Central memory CD4-positive, alpha-beta T cell (primary cell): ENCODE measurements at places on chromosomes 5 and 9.

DNA sequence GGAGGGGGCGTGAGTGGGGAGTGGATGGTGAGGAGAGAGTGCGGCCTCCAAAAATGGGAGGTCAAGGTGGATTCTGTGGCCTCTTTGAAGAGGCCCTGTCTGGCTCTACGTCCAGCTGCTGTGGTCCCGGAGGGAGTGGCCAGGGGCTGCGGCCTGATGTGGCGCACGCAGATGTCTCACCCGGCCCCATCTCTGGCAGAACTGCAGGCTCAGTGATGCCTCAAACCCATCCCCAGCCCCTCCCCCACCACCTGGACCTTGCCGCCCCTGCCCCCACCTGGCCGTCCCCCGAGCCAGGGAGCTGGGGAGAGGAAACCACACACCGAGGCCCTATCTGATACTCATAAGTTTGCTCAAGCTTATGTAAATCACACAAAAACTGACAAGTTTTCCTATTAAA lies 267.6 kb downstream of the PBX3 start:
- DNase-seq: no peak

- DNase-seq: no peak
Measured at GRCh38 chr5:127891942-127892341, 188.8 kb downstream of the CCDC192 start.

DNA sequence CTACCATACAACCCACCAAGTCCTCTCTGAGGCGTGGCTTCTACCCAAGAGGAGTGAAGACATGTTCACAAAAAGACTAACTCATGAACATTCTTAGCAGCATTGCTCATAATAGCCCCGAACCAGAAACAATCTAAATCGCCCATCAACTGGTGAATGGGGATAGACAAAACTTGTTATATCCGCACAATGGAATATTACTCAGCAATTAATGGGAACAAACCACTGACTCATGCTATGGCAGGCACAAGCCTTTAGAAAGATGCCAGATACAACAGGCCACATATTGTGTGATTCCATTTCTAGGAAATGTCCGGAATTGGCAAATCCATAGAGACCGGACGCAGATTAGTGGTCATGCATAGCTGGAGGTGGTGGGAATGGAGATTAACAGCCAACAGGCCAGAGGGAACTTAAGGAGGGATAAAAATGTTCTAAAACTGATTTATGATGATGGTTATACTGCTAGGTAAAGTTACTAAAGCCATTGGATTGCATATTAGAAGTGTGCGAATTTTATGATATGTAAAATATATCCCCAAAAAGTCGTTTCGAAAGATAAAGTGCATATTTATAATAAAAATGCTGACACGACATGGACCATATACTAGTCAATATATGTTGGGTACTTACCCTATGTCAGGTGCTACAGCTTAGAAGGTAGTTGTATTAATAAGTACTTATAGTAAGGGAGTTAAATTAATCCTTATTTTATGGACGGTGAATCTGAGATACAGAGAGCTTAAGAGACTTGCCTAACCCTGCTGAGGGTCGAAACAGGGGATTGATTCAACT lies 55.4 kb downstream of the LHX2 start:
- DNase-seq: no peak

GRCh38 chr5:50606179-50606578 lies 60.3 kb upstream of the PARP8 start:
- DNase-seq: no peak

GRCh38 chr9:93308158-93308602 lies 124.2 kb downstream of the WNK2 start:
- DNase-seq: no peak

DNA sequence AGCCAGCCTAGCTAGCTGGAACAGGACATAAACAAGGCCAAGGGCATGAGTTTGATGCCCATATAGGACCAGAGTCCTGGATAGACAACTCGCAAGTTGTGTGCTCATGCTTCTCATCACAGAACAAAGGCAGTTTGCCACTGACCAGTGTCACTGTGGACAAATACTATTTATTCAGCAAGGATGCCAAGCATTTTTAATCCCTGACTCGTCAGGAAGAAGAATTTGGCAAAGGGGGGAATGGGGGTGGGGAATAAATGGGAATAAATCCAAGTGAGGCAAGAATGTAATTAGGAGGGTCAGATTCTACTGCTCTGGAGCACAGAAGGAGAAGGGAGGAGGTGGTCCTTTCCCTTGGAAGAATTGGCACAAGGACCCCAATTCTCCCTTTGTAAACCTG lies 46.8 kb upstream of the ANKRD55 start:
- no peak for DNase-seq

DNA sequence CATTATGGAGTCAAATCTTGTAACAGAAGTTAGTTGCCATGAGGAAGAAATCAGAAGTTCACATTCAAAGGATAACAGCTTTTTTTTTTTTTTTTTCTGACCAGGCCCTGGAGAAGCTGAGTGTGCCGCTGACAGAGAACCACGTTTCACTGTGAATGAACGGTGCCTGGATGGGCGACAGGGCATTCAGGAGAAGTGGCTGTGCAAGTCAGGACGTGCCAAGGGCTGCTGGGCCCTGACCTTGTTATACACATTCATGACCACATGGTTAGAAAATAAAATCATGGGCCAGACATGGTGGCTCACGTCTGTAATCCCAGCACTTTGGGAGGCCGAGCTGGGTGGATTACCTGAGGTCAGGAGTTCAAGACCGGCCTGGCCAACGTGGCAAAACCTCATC lies 91.6 kb downstream of the ANKH start:
- no peak for DNase-seq

- DNase-seq: no peak
Measured at GRCh38 chr5:122499585-122499984, 187.5 kb downstream of the SNCAIP start.

DNA sequence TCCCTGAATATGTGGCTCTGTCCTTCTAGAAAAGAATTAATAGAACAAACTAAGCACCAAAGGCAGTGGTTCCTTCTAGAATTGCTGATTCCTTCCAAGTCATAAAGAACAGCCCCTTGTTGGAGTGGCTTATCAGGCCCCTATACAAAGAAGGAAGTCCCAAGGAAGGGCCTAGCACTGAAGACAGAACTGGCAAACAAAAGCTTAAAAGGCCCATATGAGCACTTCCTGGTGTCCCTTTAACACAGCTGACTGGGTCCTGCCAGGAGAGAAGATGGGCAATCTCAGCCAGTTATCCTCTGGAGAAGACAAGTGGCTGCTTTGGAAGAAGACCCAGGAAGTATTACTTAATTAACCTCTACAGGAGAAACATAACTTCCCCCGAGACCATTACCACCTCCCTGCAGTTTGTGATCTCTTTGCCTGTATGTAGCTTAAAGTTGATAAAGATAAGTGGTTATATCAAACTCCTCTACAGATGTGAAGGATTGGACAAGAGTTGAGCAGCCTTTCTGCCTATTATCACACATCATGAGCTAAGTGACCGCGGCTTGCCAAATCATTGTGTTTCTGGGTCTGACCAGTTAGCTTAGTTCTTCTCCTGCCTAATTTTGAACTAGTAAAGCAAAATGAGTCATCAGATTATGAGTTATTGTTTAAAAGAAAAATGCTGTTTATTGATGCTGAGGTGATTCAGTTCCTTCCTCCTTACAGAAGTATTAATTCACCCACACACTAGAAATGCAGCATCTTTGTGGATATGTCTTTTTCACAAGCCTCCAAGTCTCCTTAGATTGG lies 13.3 kb upstream of the STING1 start:
- no peak for DNase-seq

GRCh38 chr9:37936376-37936775 lies 32.4 kb upstream of the SLC25A51 start:
- DNase-seq: no peak

DNA sequence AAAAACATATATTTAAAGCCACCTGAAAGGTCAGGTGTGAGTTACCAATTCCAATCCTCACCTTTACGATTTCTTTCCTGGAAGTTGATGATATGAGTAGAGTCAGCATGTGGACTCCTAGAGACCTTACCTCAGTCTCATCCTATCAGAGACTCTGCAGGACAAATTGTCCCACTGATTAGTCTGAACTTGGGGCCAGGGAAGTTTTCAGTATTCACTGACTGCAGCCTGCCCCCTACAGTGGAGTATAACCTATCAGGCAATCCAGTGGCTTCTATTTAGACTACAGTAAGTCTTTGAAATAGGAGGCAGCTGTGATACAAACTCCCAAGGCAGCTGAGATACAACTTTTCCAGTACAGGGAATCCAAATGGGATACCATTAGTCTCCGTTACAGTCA lies 449.4 kb upstream of the CDH10 start:
- no peak for DNase-seq

DNA sequence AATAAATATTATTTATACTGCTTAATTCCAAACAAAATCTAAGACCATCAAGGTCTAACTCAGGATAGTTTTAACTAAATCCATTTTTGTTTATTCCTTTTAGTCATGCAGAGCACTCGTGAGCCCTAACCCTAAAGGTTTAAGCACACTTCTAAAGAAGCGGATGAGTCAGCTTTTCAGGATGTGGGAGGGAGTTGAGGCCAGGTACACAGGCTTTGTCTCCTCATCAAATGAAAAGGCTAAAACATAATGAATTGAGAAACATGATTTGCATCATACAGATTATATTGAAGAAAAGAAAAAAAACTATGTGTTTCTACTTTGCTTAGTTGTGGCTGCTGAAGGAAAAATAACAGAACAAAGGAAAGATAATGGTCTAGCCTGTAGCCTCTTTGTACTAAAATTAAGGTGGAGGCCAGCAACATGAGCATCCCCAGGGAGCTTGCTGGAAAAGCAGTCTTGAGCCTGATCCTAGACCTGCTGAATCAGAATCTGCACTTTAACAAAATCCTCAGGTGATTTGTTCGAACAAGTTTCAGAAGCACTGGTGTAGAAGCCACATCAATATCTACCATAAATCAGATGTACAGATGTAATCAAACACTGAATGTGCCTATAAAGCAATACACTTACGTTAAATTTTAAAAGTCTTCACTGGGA lies 21.1 kb upstream of the ISCA1 start:
- peak; percentile 44 for DNase-seq

GRCh38 chr5:59587489-59588337 lies 305.8 kb downstream of the PDE4D start:
- DNase-seq: no peak

DNA sequence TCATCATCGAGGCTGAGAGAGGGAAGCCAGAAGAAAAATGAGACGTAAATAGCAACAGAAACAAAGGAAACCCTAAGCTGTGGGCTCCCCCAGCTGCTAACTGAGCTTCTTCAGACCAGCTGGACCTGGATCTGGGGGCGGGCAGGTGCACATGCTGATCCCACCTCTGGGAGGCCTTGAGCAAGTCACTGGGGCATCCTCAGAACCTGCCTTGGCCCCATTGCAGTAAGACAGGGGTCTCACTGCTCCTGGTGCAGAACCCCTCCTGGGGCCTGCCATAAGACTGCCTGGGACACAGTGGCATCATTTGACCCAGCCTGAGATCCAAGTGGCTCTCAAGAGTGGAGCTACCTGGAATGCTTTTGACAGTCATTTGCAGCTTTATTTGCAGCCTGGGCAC lies 77.4 kb downstream of the PHF2 start:
- no peak for DNase-seq

DNA sequence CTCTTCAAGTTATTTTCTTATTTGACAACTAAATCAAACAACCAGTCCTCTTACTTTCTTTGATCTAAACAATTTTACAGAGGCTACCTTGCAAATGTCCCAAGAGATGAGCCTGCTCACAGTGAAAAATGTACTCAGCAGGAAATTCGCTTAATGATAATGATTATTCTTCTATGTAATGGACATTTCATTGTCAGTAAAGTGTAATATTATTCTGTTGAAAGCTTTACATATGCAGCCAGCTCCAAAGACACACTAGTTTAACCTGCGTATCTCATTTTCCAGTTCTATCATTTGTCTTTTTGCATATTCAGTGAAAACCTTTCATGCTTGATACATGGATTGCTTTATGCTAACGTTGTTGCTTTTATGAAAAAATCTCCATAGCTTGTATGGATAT lies 758.7 kb upstream of the ZNF608 start:
- no peak for DNase-seq

DNA sequence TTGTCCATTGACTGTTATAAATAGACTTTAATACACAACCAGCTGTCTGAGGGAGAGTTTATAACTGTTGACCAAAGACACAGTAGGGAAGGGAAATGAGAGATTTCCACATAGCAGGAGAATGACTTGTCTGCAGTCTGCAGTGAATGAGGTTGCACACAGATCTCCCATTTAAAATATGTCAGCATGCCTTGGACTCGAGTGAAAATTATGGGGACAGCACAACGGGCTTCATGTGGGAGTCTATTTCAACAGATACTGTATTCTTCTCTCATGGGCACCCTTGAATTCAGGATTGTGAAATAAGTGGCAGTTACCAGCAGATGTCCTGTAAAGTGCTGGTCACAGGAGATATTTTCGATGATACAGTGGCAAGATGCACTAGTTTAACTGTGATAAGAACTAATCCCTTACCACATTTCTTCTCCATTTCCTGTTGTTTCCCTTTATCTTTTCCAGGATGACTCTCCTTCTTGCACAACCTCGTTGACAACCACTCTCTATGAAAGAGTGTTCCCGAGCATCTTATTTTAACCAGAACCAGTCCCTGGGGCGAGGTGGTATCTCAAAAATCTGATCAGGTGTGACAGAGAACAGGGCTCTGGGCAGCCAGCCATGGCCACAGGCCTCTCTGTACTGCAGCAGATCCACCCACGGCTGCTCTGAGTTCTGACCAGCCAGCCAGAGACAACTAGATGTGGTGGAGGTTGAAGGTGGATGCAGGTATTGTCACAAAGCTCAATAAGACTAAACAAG lies 51.5 kb upstream of the MAP3K1 start:
- DNase-seq: no peak

DNA sequence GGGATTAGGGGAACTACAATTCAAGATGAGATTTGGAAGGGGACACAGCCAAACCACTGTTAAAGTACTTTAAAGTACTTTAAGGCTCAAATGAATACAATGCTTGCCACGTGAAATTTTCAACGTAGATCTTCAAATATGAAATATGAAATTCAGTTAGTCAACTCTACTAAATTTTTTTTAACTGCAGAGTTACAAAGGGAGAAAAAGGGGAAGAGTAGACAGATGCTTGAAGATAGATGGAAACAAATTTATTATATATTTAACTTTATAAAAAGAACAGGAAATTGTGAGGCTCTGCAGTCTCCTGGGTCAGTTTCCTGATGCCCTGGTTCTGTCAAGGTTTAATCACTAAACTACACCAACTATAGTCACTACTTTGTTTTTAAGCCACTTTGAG lies 785.5 kb upstream of the DMAC1 start:
- no peak for DNase-seq

- no peak for DNase-seq
Measured at GRCh38 chr5:80920333-80920732, 39.8 kb upstream of the RASGRF2 start.

DNA sequence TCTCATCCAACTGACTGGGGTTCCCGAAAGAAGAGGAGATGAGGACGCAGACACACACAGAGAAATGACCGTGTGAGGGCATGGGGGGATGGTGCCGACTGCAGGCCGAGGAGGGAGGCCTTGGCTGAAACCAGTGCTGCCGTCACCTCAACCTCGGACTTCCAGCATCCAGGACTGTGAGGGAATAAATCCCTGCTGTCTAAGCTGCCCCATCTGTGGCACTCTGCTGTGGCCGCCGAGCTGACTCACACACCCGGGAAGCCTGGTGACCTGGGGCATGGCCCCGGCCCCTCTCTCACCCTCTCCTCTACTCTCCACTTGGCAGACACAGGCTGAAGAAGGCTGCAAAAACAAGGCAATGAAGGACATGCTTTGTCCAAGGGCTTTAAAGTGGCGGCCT lies 4.4 kb upstream of the COL5A1 start:
- DNase-seq: no peak
